NB4 (cell line): ENCODE measurements at places on chromosomes 1 and 21.

GRCh38 chr1:7646981-7647901, 123.9 kb upstream of the VAMP3 start:
- peak; percentile 58 for DNase-seq

GRCh38 chr1:121471523-121471922, 286.7 kb downstream of the SRGAP2C start:
- no peak for DNase-seq

- peak; percentile 49 for DNase-seq
These were observed 534.5 kb downstream of the PTPRC start for GRCh38 chr1:199173356-199173755.

DNA sequence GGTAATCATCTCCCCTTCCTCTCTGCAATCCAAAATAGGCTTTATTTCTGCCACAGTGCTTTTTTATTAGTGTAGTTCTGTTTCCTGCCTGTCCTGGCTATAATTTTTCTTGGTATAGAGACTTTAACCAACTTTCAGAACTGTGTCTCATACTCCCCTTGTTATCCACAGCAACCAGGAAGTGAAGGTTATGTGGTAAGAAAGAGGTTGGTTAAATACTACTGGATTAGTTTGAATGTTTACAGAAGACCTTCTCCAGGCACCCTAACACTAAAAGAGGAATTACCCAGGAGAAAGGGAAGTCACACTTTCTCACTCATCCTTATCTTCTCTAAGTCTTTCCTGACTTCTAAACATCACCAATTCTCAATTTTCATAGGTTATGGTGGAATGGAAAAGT, 17.8 kb upstream of the TNFSF4 start:
- peak; percentile 27 for DNase-seq

DNA sequence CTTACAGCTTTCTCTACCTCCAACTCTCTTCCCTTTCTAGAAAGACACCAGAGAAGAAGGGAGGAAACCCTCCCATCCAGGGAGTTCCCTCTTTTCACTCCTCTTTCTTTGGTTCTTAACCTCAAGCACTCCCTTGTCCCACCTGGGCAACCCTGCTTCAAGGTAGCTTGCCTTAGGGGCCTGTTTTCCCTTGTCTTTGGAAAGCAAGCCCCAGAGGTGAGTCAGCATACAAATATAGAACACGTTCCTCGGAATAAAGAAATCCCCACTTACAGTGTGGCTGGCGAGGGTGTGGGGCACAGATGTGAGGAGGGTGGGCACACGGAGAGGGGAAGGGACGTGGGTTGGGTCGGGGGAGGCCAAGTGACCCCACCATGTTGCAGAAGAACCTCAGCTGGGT, 26.1 kb upstream of the KCNE2 start:
- DNase-seq: no peak

GRCh38 chr1:51439053-51439452, 80.0 kb downstream of the EPS15 start:
- no peak for DNase-seq

GRCh38 chr1:117036018-117036461, 24.1 kb upstream of the TTF2 start:
- DNase-seq: peak; percentile 64
